ENCODE measurements at places on chromosomes 3 and 15.

GRCh38 chr3:73491287-73491662, 133.5 kb downstream of the PDZRN3 start:
- DNase-seq, result no peak

GRCh38 chr3:143644370-143645089, 203.7 kb downstream of the SLC9A9 start:
- peak; percentile 55 for DNase-seq

DNA sequence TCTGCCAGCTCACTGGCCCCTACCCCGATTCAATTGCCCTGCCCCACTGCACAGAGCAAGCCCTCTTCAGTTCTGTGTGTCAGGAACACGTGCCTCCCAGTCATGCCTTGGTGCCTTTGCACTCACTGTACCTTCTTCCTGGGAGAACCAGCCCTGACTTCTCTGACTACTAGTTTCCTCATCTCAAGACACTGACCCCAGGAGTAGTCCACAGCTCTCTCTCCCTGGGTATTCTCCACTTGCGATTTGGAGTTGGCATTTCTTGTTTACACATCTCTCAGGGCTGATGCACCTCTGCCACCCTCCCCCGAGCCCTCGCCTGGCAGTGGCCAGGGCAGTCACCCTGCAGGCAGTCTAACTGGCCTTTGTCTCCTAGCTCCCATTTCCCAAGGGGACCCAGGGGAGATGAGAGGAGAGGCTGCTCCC, 5.7 kb downstream of the CISH start:
- no peak for DNase-seq

- no peak for DNase-seq
Observed at GRCh38 chr15:95138604-95139270, 907.4 kb downstream of the MCTP2 start.

DNA sequence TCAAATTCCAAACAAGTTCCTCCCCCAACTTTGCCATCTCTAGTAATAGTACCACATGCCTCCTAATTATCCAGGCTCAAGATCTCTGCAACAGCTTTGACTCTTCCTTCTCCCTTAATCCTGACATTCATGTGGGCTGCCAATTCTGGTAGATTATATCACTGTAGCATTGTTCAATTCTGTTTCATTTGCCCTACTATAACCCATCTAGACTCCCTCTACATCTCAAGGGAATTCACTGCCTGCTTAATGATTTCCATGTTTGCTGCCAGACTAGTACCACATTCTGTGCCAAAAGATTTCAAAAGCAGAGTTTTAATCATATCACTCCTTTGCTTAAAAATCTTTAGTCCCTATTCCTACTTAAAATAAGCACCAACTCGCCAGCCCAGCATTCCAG, 34.6 kb upstream of the PPIB start:
- DNase-seq, result no peak

DNA sequence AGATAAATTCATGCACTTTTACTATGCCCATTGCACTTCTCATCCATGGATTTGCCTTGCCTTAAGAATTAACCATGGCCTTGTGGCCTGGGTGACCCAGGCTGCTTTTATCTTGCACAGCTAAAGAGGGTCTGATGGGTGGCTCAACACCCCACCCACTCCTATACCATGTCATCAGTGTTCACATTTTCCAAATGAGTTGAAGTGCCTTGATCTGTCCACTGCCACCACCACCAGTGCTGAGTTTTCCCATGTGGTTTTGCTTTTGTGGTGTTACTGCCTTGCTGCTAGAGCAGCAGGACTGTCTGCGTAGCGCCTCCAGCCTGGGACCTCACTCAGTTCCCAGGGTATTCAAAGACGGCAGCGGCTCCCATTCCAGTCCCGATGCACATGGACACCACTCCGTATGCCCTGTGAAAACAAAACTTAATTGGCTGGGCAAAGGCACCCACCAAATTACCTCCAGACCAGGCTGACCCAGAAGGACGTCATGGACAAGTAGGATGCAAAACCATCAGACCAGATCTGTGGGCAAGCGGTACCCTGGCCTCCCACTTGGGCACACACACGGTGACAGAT, 14.1 kb downstream of the ACAA1 start:
- DNase-seq, result no peak

All from WTC11 (cell line).